Right lung (tissue), 10 donors: ENCODE measurements at places on chromosomes 13 and 19. TPM values are rescaled to one million over a fixed set of nuclear protein-coding genes. Genes with fewer than 3 reads are reported as not detected.

GRCh38 chr19:11410682-11411081 lies 8.4 kb downstream of the RGL3 start:
- no peak for DNase-seq

GPR18 gene
- polyA plus RNA-seq: 0.46 TPM

EBPL gene
- 75.0 TPM for polyA plus RNA-seq

- DNase-seq: no peak
Measured at GRCh38 chr13:41641429-41641828, 184.1 kb downstream of the RGCC start.
